ENCODE measurements at places on chromosomes 3 and 15.

GRCh38 chr3:9402410-9403228 is 5.2 kb downstream of the SETD5 start:
- no peak for DNase-seq

DNA sequence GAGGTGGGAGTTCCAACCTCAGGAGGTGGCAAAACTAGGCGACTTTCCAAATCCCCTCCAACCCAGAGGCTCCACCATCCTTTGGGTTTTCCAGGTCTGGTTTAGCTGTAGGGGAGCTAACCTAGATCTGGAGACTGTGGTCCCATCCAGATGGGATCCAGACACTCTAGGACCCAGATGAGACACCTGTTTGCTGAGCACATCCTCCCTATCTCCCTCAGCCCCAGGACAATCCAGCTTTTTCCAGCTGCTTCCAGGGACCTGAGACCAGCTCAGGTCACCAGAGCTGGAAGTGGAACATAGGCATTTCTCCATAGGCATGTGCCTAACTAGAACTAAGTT is 18.2 kb downstream of the CRTAP start:
- DNase-seq, result no peak

- no peak for DNase-seq
Observed at GRCh38 chr3:71958533-71958932, 173.6 kb upstream of the PROK2 start.

GRCh38 chr3:37024092-37024491 is 30.8 kb downstream of the MLH1 start:
- DNase-seq, result no peak

GRCh38 chr15:101242160-101242998 is 9.5 kb downstream of the CHSY1 start:
- peak; percentile 24 for DNase-seq

DNA sequence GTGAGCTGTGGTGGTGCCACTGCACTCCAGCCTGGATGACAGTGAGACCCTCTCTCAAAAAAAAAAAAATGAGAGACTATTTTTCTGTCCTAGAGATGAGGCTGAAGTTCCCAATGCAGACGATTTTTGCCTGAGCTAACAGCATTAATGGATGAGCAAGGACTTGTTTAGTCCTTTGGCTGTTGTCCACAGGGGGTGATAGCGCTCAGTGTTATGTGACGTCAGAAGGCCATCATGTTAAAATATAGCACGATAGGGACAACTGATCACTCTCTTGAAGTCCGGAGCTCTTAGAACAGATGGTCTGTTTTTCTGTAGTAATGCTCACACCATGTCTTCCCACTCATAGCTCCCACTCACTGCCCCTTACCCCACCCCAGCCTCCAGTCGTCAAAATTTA is 6.8 kb downstream of the TRNT1 start:
- DNase-seq, result no peak

GRCh38 chr3:128449111-128449638 is 17.5 kb downstream of the DNAJB8 start:
- DNase-seq, result no peak

- no peak for DNase-seq
Observed at GRCh38 chr3:122357828-122358702, 25.0 kb downstream of the MIX23 start.

GRCh38 chr15:93029214-93029835 is 59.7 kb downstream of the RGMA start:
- DNase-seq, result peak; percentile 5

GRCh38 chr3:51637144-51637940 is 33.7 kb upstream of the TEX264 start:
- DNase-seq, result no peak

- no peak for DNase-seq
Observed at GRCh38 chr3:52352566-52352965, 36.4 kb downstream of the DNAH1 start.

- no peak for DNase-seq
Observed at GRCh38 chr3:77160931-77161497, 121.1 kb downstream of the ROBO2 start.

- no peak for DNase-seq
Observed at GRCh38 chr15:92599394-92599970, 56.1 kb downstream of the FAM174B start.

GRCh38 chr3:41893977-41894376 is 67.9 kb downstream of the ULK4 start:
- no peak for DNase-seq

GRCh38 chr3:104412608-104413580 is 953.8 kb upstream of the ALCAM start:
- no peak for DNase-seq

DNA sequence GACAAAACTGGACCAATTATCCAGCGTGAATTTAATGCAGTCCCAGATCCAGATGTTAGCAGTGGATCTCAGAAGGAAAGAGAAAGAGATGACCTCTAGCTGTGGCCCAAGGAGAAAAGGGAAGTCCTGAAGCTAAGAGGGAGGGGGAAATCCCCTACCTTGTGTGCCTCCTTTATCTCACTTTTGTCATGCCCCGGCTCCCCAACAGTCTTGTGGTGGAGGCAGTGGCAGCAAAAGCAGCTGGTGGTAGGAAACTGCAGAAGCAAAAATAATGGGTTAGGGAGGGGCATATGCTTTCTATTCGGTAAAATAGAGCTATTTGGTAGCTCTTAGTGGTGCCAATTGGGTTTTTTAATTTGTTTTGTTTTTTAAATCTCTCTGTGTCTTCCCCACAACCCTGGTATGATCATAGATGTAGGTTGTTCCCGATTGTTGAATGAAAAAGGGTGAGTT is 56.5 kb downstream of the MCTP2 start:
- DNase-seq, result peak; percentile 41

DNA sequence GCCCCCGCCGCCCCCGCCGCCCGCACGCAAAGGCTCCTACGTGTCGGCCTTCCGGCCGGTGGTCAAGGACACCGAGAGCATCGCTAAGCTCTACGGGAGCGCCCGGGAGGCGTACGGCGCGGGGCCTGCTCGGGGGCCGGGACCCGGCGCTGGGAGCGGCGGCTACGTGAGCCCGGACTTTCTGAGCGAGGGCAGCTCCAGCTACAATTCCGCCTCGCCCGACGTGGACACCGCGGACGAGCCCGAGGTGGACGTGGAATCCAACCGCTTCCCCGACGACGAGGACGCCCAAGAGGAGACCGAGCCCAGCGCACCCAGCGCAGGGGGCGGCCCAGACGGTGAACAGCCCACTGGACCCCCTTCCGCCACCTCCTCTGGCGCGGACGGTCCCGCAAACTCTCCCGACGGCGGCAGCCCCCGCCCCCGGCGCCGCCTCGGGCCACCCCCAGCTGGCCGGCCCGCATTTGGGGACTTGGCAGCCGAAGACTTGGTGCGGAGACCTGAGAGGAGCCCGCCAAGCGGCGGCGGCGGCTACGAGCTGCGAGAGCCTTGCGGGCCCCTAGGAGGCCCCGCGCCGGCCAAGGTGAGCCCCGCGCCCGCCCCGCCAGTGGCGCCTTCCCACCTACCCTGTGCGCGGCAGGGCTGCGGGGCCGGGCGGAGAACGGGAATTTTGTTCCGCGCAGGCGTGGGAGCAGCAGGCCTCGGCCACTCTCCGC is 2.4 kb downstream of the SKOR1 start:
- DNase-seq, result no peak

DNA sequence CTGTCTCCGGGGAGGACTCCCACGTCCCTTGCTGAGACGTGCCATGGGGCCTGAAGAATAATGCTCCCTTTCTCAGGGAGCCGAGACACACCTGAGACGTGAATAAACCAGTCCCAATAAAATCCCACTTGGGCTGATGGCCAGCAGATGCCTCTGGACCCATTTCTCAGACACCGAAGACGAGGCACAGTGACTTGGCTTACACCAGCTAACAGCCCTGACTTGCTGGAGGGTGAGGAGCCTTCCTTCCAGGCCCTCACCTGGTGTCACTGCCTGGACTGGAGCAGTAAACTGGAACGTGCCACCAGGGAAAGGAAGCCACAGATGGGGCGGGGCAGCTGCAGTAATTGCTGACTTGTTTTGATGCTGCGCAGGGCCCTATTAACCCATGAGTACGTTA is 189.7 kb downstream of the PDZRN3 start:
- no peak for DNase-seq

GRCh38 chr3:42290966-42291714 is 25.2 kb upstream of the CCK start:
- DNase-seq, result no peak

DNA sequence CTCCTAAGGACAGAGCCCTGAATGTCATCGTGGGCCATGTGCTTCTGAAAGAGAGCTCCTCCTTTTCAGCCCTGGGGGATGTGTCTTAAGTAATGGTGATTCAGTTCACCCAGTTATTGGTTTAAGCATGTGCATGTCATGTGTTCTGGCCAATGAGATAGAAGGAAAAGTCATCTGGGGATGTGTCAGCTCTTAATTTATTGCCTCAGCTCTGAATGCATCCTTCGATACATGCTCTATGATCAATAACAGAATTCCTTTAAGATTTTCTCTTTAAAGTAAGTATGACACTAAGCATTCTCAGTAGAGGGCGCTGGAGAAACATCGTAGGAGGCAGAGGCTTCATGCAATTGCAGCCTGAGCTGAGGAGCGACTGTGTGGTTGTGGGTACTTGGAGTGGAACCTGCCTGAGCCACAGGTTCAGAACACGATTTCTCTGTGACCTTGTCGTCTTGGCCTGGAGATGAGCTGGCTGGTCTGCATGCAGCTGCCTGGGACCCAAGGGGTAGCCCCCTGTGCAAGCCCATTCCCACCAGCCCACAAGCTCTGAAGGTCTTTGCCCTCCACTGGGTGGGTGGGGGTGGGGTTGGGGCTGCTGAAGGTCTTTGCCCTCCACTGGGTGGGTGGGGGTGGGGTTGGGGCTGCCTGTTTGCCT is 69.5 kb downstream of the C3orf38 start:
- no peak for DNase-seq

DNA sequence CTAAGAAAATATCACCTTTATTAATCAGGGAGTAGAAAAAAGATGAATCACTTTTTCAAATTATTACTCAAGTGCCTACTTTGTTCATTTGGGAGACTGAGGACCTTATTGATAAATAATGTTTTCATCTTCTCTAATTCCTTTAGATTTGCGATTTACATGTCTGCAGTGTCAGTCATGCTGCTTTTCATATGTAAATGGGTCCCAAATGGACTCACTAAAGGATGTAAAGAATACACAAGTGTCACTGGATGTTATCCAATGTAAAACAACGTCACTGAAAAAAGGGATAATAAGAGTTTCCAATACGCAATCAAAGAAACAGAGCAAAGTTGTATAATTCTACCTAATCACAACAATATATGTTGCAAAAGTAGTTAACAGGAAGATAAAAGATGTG is 84.9 kb downstream of the TFDP2 start:
- no peak for DNase-seq

DNA sequence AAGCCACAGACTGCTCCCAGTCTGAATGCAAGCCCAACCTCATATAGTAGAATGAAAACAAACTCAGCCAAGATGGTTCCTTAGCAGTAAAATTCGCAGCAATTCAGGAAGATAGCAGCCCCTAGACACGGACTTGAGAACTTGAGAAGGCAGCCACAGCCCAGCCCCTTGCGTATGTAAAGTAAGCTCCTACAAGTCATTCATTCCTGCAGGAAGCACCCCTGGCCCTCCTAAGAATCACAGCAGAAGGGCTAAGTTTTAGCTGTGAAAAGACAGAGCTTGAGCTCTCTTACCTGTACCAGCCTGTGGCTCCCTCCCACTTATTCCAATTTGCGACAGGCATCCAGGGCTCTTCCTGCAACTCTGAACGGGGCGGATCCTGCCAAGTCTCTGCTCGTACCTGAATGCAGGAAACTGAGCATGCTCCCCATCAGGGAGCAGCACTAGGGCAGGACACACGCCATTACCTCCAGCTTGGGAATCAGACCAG is 136.4 kb downstream of the MAGI1 start:
- no peak for DNase-seq

DNA sequence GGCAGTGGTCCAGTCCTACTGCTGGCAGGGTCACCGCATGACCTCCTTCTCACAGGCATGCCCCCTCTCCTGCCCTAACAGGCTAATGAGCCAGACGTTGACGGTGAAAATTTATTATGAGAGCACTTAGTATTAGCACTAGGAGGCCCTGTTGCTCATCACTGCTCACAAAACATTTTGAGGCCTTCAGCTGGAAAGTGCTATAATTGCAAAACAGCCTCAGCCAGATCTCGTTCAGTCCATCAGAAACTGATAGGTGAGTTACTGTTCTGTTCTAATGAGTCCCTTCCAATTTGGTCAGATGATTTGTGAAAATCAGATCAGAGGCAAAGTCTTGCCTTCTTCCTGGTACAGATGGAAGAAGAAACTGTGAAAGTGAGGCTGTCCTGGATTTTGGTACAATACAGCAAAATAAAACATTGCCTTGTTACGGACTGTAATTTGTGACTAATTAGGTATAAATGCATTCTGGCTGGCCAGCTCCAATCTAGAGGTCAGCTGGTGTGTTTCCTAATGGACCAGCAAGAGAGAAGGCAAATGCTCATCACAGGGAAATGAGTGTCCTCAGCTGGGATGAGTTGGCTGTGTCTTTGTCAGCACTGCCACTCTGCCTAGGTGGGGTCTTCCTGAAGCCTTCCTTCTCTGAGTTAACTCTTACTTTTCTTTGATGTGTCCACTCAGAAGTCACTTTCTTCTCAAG is 316.8 kb downstream of the CHST2 start:
- DNase-seq, result no peak

DNA sequence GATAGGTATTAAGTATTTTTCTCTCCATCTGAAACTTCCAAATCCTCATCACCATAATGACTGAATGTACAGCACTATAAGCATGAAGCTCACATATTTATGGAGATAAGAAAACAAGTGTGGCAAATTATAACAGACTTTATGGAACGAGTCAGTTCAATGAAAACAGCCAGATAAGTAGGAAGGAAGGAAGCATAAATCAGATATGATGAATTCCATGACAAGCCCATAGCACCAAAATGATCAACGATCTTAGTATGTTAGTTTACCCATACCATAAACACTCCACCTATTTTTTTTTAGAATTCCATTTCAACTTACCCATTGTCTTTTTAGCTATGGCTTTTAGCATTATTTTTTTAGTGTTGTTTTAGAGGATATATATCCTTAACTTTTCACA is 169.5 kb downstream of the TNIK start:
- no peak for DNase-seq

DNA sequence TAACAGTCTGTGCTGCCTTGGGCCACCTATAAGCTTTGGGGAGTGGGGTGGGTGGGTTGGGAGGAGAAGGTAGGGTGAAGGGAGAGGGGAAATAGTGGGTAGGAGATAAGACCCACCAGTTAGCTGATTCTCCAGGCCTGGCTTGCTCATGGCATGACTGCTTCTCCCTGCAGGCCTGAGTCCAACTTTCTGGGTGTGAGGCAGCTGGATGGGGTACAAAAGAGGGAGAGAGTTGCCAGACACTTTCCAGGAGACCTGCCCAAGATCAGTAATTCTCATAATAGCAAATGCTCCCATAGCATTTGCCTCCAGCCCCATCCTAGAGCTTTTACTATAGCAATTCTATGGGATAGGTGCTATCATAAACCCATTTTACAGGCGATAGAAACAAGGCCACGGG is 7.7 kb downstream of the CGNL1 start:
- DNase-seq, result no peak

All from activated B cell treated with CpG ODN at 0.5 μM for 24 hours (primary cell).